Breast epithelium (tissue), 4 donors: ENCODE measurements at places on chromosomes 11 and 22. TPM values are rescaled to one million over a fixed set of nuclear protein-coding genes. Genes with fewer than 3 reads are reported as not detected.

DNA sequence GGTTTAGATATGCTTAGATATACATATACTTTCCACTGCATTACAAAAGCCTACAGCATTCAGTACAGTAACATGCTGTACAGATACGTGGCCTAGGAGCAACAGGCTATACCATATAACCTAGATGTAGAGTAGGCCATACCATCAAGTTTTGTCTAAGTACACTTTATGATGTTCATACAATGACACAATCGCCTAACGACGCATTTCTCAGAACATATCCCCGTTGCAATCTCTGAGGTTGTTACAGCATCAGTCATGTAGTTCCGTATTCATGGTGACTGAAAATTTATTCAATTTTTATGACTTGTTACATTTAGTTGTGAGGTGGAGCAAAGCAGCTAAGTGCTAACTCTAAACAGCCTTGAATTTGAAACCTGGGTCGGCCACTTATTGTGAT lies 6.7 kb downstream of the ZBTB44 start:
- no peaks in the 10 kb centered on the region for H3K27me3 ChIP-seq
- no peak overlapping the region for H3K27ac ChIP-seq
- no peak overlapping the region for H3K4me3 ChIP-seq
- no peak for DNase-seq
- no peaks in the 10 kb centered on the region for H3K36me3 ChIP-seq

DNA sequence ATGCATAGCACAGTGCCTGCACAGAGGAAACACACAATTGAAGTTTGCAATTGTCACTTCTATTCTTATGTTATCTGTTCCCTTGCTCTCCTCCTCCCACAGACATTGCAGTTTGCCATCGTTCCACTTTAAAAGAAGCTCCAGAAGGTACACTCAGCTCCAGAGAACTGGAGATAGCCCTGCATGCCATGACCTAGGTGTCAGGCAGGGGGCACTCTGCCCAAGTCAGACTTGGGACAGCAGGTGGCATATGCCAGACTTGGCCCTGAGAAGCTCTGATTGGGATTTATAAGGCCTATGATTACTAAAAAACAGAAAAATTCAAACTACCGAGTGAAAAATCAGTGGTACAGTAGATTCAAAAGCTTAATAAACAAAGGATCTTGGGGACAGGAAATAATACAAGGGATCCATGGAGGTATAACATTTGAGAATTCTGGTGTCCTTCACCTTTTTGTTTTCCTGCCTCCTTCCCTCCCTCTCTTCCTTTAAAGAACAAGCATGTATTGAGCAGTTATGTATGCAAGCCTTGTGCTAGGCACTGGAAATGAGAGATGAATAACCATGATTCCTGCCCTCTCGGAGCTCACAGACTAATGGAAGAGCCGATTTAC lies 40.0 kb downstream of the TENM4 start:
- no peak overlapping the region for H3K4me3 ChIP-seq
- no peaks in the 10 kb centered on the region for H3K4me1 ChIP-seq
- H3K36me3 ChIP-seq, result no peaks in the 10 kb centered on the region
- no peaks in the 10 kb centered on the region for H3K27me3 ChIP-seq
- no peak overlapping the region for H3K27ac ChIP-seq
- no peak for DNase-seq

- H3K27ac ChIP-seq, result no peak overlapping the region
- H3K4me3 ChIP-seq, result no peak overlapping the region
- DNase-seq, result no peak
Measured at GRCh38 chr11:131561501-131561900, 191.1 kb downstream of the NTM start.

DNA sequence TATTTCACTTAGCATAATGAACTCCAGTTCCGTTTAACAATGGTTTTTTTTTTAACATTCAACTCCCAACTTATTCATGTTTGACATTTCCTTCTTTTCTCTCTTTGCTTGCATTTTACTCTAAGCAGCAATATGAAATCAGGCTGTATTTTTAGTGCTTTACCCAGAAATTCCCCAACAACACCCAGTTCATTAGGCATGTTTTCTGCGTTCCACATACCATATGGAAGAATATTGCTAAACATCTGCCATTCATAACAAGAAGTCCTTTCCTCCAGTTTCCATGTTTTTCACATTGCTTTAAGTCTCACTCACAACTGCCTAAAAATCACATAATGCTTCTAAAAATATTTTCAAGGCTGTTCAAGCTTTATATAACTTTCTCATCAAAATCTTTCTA lies 45.8 kb downstream of the PLAAT5 start:
- no peaks in the 10 kb centered on the region for H3K36me3 ChIP-seq
- H3K27ac ChIP-seq, result no peak overlapping the region
- H3K4me1 ChIP-seq, result no peaks in the 10 kb centered on the region
- H3K27me3 ChIP-seq, result no peaks in the 10 kb centered on the region
- DNase-seq, result no peak

Gene OR5D14
- total RNA-seq, result not detected

Gene RASD2
- 0.16 TPM for total RNA-seq

Gene PRR33
- total RNA-seq, result not detected

DNA sequence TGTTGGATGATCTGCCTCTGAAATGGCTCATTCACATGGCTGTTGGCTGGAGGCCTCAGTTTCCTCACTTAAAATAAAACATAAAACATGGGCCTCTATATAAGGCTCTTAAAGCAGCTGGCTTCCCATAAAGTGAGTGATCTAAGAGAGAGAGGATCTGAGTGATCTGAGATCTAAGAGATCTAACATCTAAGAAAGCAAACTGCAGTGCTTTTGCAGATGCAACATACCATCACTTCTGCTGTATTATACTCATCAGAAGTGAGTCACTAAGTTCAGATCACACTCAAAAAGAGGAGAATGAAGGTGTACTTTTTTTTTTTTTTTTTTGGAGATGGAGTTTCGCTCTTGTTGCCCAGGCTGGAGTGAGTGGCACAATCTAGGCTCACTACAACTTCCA lies 18.1 kb upstream of the HSPA8 start:
- H3K27me3 ChIP-seq, result no peaks in the 10 kb centered on the region
- H3K4me1 ChIP-seq, result no peaks in the 10 kb centered on the region
- H3K27ac ChIP-seq, result no peak overlapping the region
- H3K36me3 ChIP-seq, result no peaks in the 10 kb centered on the region
- no peak overlapping the region for H3K4me3 ChIP-seq

GRCh38 chr11:57498540-57498939 lies 17.0 kb downstream of the SLC43A1 start:
- no peaks in the 10 kb centered on the region for H3K4me1 ChIP-seq
- no peak for DNase-seq
- H3K27me3 ChIP-seq, result no peaks in the 10 kb centered on the region
- H3K36me3 ChIP-seq, result no peaks in the 10 kb centered on the region
- no peak overlapping the region for H3K27ac ChIP-seq
- H3K4me3 ChIP-seq, result no peak overlapping the region

GRCh38 chr11:62988276-62988675 lies 3.5 kb upstream of the SLC22A6 start:
- no peak overlapping the region for H3K4me3 ChIP-seq
- DNase-seq, result no peak
- no peaks in the 10 kb centered on the region for H3K36me3 ChIP-seq
- H3K4me1 ChIP-seq, result no peaks in the 10 kb centered on the region

GRCh38 chr22:26883393-26883792 lies 226.0 kb downstream of the MIAT start:
- H3K4me1 ChIP-seq, result no peaks in the 10 kb centered on the region
- no peak overlapping the region for H3K4me3 ChIP-seq
- no peaks in the 10 kb centered on the region for H3K27me3 ChIP-seq
- no peak overlapping the region for H3K27ac ChIP-seq
- no peak for DNase-seq

DNA sequence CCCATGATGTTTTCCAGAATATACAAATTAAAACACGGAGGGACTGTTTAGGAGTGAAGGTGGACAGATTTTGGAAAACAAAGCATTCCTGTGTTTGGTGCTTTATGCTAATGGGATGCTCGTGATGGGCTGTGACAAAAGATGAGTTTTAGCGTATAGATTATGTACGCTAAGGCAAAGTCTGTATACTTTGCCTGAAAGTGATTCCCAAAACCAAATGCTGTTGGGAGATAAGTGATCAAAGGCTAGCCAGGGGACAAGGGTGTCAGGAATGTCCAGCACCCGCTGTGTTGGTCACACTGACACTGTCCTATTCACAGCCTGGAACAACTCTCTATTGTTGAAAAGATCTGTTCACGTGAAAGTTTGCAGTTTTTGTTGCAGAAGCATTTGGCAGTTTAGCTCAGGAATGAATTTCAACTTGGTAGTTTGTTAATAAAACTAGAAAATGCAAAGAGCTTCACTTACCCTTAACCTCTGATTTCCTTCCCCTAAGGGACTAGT lies 1.5 kb downstream of the JAM3 start:
- peaks cover 7% of the 10 kb centered on the region for H3K27me3 ChIP-seq
- H3K4me1 ChIP-seq, result no peaks in the 10 kb centered on the region
- peak overlapping the region; percentile 97 for H3K27ac ChIP-seq
- DNase-seq, result no peak

DNA sequence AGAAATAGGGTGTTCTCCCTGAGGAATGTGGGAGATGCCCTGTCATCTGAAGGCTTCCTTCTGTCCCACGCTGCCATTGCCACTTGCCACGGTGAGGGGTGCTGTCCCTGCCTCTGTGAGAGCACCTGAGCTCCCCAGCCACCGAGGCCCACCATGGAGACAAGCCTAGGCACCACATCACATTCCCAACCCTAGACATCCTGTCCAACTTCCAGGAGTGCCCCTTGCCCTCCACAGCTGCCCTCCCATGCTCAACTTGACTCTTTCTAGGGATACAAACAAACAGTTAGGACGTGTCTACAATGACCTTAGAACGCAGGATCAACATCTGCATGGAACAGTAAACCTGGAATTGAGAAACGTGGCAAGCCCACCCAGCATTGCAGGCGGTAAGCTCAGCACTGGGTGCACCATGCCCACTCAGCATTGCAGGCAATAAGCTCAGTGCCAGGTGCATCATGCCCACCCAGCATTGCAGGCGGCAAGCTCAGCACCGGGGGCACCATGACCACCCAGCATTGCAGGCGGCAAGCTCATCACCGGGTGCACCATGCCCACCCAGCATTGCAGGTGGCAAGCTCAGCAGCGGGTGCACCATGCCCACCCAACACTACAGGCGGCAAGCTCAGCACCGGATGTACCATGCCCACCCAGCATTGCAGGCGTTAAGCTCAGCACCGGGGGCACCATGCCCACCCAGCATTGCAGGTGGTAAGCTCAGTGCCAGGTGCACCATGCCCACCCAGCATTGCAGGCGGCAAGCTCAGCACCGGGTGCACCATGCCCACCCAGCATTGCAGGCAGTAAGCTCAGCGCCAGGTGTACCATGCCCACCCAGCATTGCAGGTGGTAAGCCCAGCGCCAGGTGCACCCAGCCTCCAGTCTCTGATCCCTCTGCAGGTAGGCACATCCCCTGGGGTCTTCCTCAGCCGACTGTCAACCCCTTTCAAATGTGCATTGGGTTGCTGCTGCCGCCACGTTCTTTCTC lies 1463.9 kb downstream of the TBC1D22A start:
- no peak overlapping the region for H3K27ac ChIP-seq
- H3K36me3 ChIP-seq, result no peaks in the 10 kb centered on the region
- H3K4me1 ChIP-seq, result no peaks in the 10 kb centered on the region
- no peaks in the 10 kb centered on the region for H3K27me3 ChIP-seq
- DNase-seq, result no peak

GRCh38 chr11:70747921-70748320 lies 349.6 kb downstream of the CTTN start:
- peaks cover 4% of the 10 kb centered on the region for H3K27me3 ChIP-seq
- no peaks in the 10 kb centered on the region for H3K4me1 ChIP-seq
- H3K36me3 ChIP-seq, result peaks cover 3% of the 10 kb centered on the region
- H3K4me3 ChIP-seq, result no peak overlapping the region
- no peak overlapping the region for H3K27ac ChIP-seq

GRCh38 chr11:120238968-120239620 lies 846 bp upstream of the POU2F3 start:
- H3K4me1 ChIP-seq, result no peaks in the 10 kb centered on the region
- DNase-seq, result no peak
- H3K27me3 ChIP-seq, result peaks cover 14% of the 10 kb centered on the region
- H3K4me3 ChIP-seq, result no peak overlapping the region
- no peaks in the 10 kb centered on the region for H3K36me3 ChIP-seq

Gene FAM168A
- 28.8 TPM for total RNA-seq

Gene FAM83F
- 7.5 TPM for total RNA-seq

Gene GALR3
- 0.44 TPM for total RNA-seq

GRCh38 chr11:124538019-124538418 lies 5.4 kb downstream of the OR8B12 start:
- no peak overlapping the region for H3K4me3 ChIP-seq
- H3K4me1 ChIP-seq, result no peaks in the 10 kb centered on the region
- H3K36me3 ChIP-seq, result no peaks in the 10 kb centered on the region
- peak overlapping the region; percentile 91 for H3K27ac ChIP-seq

GRCh38 chr11:2382936-2383851 lies 6.1 kb downstream of the CD81 start:
- peak overlapping the region; percentile 100 for H3K27ac ChIP-seq
- no peak for DNase-seq
- H3K36me3 ChIP-seq, result no peaks in the 10 kb centered on the region
- H3K4me3 ChIP-seq, result peak overlapping the region; percentile 55
- no peaks in the 10 kb centered on the region for H3K27me3 ChIP-seq

GRCh38 chr11:133896028-133896427 lies 50.7 kb upstream of the SPATA19 start:
- no peaks in the 10 kb centered on the region for H3K4me1 ChIP-seq
- H3K27me3 ChIP-seq, result no peaks in the 10 kb centered on the region
- H3K27ac ChIP-seq, result no peak overlapping the region
- H3K36me3 ChIP-seq, result no peaks in the 10 kb centered on the region

GRCh38 chr11:67663532-67664212 lies 10.8 kb downstream of the ALDH3B2 start:
- no peaks in the 10 kb centered on the region for H3K27me3 ChIP-seq
- no peak for DNase-seq
- H3K4me3 ChIP-seq, result no peak overlapping the region
- no peaks in the 10 kb centered on the region for H3K4me1 ChIP-seq
- H3K36me3 ChIP-seq, result no peaks in the 10 kb centered on the region
- no peak overlapping the region for H3K27ac ChIP-seq

Gene BARX2
- 19.5 TPM for total RNA-seq

- H3K4me3 ChIP-seq, result no peak overlapping the region
- DNase-seq, result no peak
- no peaks in the 10 kb centered on the region for H3K4me1 ChIP-seq
- H3K27ac ChIP-seq, result no peak overlapping the region
Measured at GRCh38 chr11:59822989-59823566, 12.5 kb upstream of the MRPL16 start.

Gene PLA2G3
- total RNA-seq, result not detected

DNA sequence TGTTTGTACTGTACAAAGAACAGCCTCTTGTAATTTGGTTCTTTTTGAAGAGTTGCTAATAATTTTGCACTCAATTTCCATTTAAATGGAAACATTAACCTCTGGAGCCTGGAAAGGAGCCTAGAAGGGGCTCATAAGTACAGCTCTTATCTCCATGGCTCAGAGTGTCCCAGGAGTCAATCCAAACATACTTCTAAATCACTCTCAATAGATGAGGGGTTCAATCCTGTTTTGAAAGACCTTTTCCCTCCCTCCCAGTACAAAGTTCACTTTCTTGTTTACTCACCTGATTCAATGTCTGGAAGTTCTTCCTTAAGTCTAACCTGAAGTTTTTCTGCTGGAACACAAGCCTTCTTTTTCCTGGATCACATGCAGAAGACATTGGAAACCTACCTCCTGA lies 273.0 kb upstream of the PLET1 start:
- H3K4me1 ChIP-seq, result no peaks in the 10 kb centered on the region
- H3K27me3 ChIP-seq, result peaks cover 3% of the 10 kb centered on the region
- H3K36me3 ChIP-seq, result no peaks in the 10 kb centered on the region
